IMR-90 (cell line): ENCODE measurements at places on chromosomes 13 and 19. TPM values are rescaled to one million over a fixed set of nuclear protein-coding genes. Genes with fewer than 3 reads are reported as not detected.

DNA sequence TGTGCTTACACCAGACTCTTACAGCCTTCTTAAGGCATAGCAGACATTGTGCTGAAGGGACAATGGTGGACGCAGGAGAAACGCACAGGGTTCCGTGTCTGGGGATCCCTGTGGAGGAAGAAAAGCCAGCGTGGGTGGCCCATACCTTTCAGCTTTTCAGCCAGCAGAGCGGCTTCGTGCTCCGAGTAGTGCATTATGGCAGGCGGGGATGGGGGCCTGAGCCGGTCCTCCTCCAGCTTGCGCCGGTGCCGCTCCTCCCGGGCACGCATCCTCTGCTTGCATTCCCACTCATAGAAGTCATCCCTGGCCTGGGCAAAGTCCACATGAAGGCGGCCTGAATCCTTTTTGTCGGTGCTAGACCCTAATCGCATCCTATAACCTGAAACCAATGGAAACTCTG is 332.4 kb downstream of the DNAJC15 start:
- H3K36me3 ChIP-seq: no peaks in the 10 kb centered on the region
- H3K4me3 ChIP-seq: no peak overlapping the region
- no peak for DNase-seq
- H3K27me3 ChIP-seq: no peaks in the 10 kb centered on the region
- no peak overlapping the region for H3K27ac ChIP-seq
- H3K4me1 ChIP-seq: no peaks in the 10 kb centered on the region

- H3K36me3 ChIP-seq: peaks cover 50% of the 10 kb centered on the region
- H3K27ac ChIP-seq: no peak overlapping the region
- H3K27me3 ChIP-seq: no peaks in the 10 kb centered on the region
These were observed 13.8 kb downstream of the MAP1S start for GRCh38 chr19:17733127-17733526.

- peaks cover 37% of the 10 kb centered on the region for H3K36me3 ChIP-seq
- H3K4me3 ChIP-seq: no peak overlapping the region
- no peak overlapping the region for H3K27ac ChIP-seq
These were observed 9.8 kb downstream of the ZNF350 start for GRCh38 chr19:51976852-51977251.

DNA sequence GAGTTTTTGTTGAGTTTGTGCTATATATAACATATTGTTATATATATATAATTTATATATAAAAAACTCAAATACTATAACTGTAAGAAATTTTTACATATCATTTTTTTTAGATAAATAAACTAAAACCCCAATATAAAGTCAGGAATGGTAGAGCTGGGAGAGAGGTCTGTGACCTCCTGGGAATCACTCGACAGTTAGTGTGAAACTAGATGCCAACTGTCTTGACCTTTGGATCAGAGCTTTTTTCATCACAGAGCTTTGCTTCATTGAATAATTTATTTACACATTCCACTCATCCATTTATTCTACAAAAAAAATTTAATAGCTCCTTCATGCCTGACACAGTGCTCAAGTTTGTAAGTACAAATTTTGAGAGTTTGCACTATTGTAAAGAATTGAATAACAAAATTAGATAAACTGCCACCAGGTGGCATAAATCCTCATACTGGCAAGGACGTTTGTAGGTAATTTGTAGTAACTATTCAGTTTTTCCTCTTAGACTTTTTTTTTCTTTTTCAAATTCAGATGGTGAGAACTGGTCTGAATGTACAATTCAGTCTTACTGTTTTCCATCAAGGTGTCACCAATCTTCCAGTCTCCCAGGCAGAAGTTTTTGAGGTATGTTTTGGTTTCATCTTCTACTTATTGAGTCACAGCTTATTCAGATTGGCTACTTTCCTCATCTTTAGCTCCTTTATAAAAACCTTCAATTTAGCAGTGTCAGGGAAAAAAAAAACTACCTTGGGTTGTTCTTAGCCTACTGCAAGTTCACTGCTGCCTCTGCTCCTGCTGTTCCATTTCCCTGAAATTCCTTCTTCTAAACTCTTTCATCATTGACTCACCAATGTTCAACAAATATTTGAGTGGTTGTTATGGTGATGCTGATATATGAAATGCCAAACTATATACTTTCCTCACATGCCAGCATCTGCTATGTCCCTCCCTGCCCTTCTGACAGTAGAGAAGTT is 28.7 kb downstream of the LACC1 start:
- no peaks in the 10 kb centered on the region for H3K36me3 ChIP-seq
- H3K4me1 ChIP-seq: peaks cover 3% of the 10 kb centered on the region
- peak; percentile 91 for DNase-seq
- no peak overlapping the region for H3K4me3 ChIP-seq
- no peak overlapping the region for H3K27ac ChIP-seq
- H3K27me3 ChIP-seq: no peaks in the 10 kb centered on the region; the same call in 1 of the 2 replicates

DNA sequence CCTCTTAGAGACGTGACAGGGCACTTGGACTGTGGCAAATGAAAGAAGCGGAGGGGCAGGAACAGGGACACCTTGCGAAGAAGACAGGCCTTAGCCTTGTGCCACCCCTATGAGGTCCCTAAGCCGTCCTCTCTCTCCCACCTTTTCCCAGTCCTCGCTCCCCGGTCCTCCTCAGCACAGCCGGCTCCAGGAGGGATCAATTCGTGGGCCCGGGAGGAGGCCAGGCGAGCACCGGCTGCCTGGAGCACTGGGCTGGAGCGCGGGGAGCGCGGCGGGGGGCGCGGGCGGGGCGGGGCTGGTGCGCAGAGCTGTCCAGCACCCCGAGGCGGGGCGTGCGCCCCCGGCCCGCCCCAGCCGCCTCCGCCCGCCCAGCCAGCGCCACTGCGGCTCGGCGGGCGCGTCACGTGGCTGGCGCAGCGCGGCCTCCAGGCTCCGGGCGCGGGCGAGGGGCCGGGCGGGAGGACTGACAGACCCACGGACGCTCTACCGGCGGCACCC is at the start of gene LRP3:
Gene LRP3, plus strand, starts transcription at position 466 of the 498 bp plus-strand sequence. CDS start 456 bp downstream, outside the sequence.
- peaks cover 10% of the 10 kb centered on the region; the same call in 1 of the 2 replicates for H3K27me3 ChIP-seq
- H3K27ac ChIP-seq: peak within 1 kb of the TSS; percentile 37; the same call in 1 of the 2 replicates
- H3K4me1 ChIP-seq: peaks cover 3% of the 10 kb centered on the region; the same call in 1 of the 2 replicates
- peak; percentile 11 for DNase-seq

- H3K4me1 ChIP-seq: no peaks in the 10 kb centered on the region
- H3K27ac ChIP-seq: no peak overlapping the region
- peak; percentile 43 for DNase-seq
- no peak overlapping the region for H3K4me3 ChIP-seq
- no peaks in the 10 kb centered on the region for H3K27me3 ChIP-seq
These were observed 6.6 kb upstream of the FBXW9 start for GRCh38 chr19:12703046-12703445.

ZNF529 gene
- 6.8 and 8.6 TPM in 2 replicates for total RNA-seq

MCOLN1 gene
- total RNA-seq: 2.5 and 3.4 TPM in 2 replicates

PDX1 gene
- total RNA-seq: not detected in 2 replicates

MEIOSIN gene
- total RNA-seq: not detected in 2 replicates
